Fibroblast of the aortic adventitia (primary cell): ENCODE measurements at places on chromosomes 1 and 21.

- DNase-seq = no peak
These were observed 5.5 kb downstream of the AIDA start for GRCh38 chr1:222706815-222707214.

GRCh38 chr1:167095368-167095767, 1.5 kb downstream of the STYXL2 start:
- DNase-seq = peak; percentile 34

- peak; percentile 24 for DNase-seq
These were observed 24.0 kb downstream of the HS2ST1 start for GRCh38 chr1:86938450-86938849.

GRCh38 chr1:170604889-170605288, 59.0 kb upstream of the PRRX1 start:
- DNase-seq = no peak

GRCh38 chr1:11479375-11479979, 522 bp downstream of the DISP3 start:
- no peak for DNase-seq

GRCh38 chr1:7410156-7410555, 360.9 kb upstream of the VAMP3 start:
- no peak for DNase-seq

DNA sequence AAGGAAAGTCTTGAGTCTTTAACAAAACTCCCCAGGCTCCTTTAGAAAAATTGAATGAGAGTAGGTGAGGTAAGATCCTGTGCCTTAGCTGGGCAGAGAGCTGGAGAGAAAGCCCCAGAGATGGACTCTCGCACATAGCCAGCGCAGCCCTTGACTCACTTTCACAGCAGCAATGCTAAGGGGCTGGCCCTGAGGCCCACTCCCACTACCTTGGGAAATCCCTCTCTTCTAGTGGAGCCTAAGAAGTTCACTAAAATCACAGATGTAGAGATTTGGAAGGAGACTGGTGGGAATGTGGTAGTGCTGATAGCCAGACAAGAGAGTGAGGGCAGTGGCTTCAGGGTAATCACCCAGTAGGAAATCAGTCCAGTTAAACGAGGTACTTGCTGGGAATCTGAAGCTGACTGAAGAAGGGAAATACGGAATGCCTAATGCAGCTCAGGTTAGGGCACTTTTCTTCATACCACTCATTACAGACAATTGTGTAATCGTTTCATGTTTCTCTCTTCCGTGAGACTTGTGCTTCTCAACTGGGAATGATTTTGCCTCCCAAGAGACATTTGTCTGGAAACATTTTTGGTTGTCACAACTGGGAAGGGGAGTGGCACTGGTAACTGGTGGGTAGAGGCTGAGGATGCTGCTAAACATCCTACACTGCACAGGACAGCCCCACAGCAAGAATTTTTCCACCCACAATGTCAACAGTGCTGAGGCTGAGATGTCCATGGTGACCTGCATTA, 42.4 kb upstream of the LRRC8C start:
- DNase-seq = no peak

DNA sequence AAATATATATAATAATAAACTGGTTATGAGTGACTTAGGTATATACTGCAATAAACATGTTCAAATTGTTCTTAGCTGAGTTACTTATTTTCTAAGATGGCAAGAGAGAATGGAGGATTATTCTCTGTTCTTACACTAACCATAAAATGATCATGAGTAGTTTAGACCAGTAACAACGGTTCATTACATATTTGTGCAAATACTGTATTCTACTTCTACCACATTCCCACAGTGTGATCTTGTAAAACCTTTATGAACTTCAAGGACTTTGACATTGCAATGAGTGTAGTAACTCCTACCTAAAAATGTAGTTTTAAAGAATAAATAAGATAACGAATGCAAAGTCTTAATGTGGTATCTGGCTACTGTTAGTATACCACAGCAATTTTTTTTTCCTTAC, 353.7 kb upstream of the NCAM2 start:
- no peak for DNase-seq

DNA sequence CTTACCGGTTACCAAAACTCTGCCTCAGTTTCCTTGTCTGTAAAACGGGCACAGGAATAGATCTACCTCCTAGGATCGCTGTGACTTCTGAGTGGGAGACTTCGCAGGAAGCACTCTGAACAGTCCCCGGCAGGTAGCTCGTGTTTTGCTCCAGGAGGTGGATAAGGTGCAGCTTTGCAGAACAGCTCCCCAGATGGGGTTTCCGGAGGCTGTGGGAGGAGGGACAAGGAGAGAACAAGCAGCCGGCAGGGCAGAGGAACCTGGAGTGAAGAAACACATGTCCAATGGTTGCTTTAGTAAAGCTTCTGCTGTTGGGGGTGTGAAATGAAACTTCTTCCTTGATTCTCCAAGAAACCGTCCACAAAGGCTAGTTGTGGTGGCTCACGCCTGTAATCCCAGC, 95.5 kb upstream of the TARDBP start:
- no peak for DNase-seq

GRCh38 chr1:75058424-75058823, 75.8 kb upstream of the LHX8 start:
- DNase-seq = no peak

- no peak for DNase-seq
These were observed 10.1 kb downstream of the C1orf174 start for GRCh38 chr1:3889936-3890335.

DNA sequence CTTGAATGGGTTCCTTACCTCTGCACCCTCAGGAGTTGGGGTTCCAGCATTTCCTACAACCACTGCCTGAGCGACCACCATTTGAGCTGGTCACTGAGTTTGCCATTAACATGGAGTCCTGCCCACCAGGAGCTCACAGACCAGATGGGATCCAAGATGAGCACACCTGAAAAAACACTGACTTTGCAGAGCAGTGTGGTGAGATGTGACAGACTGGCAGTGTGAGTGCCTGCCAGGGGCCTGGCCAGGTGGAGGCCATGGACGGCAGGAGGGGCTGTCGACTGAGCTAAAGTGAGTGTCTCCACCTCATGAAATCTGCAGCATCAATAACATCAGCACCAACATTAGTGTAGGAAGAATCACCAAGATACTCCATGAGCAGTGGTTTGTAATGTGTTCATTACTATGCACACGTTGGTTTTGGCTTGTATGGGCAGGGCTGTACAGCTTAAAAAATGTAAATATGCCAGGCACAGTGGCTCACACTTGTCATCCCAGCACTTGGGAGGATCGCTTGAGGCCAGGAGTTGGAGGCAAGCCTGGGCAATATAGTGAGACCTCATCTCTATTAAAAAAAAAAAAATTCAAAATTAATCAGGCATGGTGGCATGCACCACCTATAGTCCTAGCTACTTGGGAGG, 12.2 kb upstream of the MIXL1 start:
- no peak for DNase-seq

DNA sequence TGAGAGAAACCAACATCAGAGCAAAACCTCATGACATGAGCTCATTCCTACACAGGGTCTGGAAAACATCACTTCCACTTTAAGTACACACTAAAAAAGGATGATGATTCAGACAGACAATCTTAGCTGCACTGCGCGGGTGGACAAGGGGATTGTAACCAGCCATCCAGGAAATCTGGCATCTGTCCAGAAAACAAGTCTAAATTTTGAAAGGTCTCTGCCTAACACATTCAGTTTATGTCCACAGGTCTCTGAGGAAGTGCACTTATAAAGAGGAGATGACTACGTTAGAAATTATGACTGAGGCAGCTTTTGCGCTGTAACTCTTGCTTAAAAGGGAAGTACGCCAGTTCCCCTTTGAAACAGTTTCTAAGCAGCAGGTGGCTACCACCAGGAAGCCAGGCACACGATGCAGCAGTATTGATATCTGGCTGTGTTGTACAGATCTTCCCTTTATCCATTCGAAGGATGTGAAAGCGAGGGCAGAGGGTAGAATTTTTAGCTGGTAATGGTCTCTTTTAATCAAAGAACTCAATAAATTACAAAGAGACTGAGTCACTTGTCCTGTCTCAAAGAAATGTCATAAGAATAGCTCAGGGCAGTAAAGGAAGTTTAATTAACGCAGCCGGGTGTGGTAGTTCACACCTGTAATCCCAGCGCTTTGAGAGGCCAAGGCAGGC, 128.0 kb downstream of the SETD4 start:
- DNase-seq = peak; percentile 92

DNA sequence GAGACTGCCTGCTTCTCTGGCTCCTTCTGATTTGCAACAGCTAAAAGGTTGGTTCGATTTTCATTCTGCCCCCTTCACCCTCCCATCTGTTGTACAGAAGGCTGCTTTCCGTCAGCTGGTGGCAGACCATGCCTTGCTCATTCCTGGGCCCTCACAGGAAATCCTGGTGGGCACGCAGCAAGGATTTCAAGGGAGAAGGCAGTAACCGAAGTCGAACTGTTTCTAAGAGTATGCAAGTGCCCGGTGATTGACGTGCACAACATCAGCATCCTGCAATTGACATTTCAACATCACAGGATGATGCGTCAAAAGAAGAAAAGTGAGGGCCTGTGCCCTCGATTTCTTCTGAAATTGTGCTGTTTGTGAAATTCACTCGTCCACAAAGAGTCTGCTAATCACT, 83.8 kb downstream of the PLPP3 start:
- DNase-seq = no peak

- peak; percentile 21 for DNase-seq
These were observed 13.5 kb downstream of the FUCA1 start for GRCh38 chr1:23854568-23854967.

DNA sequence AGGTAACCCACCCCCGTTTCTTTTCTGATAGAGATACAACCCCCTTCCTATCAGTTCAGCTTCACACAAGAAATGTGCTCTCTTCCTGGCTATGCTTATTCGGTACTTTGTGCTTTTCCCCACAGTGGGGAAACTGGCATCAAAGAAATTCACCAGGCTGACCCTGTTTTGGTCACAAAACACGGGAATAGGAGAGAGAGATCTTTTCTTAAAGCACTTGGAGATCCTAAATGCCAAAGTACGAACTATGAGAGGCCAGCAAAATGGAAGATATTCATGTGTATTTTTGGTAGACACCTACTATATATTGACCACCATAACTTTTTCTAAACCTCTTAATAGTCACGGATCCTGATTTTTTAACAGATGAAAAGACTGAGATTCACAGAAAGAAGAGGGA, 30.0 kb downstream of the SLC30A10 start:
- no peak for DNase-seq

GRCh38 chr1:39642796-39643195, 3.4 kb upstream of the HEYL start:
- DNase-seq = no peak

- DNase-seq = no peak
These were observed 224.8 kb upstream of the KCNK2 start for GRCh38 chr1:214857716-214858115.

- DNase-seq = no peak
These were observed 19.2 kb upstream of the PKP1 start for GRCh38 chr1:201264072-201264471.

DNA sequence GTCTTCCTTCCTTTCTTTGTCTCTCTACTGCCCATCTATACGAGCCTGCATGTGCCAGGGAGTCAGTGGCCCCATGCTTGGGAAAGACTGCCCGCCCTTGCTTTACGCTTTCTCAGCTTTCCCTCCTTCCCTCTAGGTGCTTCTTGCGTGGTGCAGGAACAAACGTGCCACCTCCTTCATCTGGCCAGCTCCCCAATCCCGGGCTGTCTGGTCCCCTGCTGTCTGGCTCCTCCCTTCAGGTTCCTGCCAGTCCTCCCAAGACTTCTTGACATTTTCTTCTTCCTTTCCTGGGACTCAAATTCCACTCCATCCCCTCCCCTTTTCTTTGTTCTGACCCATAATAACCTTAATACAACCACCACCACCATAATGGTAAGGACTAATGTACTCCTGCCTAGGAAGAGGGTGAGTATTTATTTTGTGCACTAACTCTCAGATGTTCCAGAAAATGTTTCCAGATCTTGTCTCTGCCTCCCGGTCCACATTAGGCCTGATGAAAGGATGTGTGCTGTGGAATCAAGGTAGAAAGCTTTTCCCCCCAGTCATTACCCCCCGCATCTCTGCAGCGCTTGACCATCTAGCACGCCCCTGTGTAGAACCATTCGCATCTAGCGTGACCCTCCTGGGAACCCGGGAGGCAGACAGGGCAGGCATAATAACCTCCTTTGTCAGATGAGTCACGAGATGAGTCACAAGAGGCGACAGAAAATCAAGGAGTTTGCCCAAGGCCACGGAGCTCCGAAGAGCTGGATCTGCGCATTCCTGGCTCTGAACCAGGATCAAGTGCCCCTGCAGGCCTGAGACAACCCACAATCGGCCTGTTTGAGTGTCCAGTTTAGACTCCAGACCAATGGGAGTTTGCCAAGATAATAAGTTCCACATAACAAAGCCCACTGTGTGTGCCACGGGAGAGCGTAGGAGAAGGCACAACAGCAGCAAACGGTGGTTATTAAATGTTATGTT, 60.1 kb upstream of the NEK2 start:
- DNase-seq = peak; percentile 68

GRCh38 chr1:184915463-184916090, 58.7 kb downstream of the NIBAN1 start:
- peak; percentile 69 for DNase-seq

GRCh38 chr1:99851850-99852454, 1.8 kb downstream of the AGL start:
- peak; percentile 57 for DNase-seq

DNA sequence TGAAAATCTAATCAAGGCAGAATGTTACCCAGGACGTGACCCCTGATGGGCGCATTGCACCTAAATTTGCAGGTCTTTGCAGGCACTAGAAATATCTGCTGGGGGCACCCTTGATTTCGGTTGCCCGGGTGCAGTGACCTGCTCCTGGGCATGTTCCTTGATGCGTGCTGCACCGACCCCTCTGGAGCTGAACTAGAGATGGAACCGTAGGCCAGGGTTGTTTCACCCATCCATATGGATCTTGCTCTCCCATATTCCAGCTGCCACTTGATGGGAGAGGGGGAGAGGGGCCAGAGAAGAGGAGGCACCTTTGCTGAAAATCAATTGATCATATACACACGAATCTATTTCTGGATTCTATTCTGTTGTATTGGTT, 8.4 kb upstream of the COL18A1 start:
- DNase-seq = no peak

DNA sequence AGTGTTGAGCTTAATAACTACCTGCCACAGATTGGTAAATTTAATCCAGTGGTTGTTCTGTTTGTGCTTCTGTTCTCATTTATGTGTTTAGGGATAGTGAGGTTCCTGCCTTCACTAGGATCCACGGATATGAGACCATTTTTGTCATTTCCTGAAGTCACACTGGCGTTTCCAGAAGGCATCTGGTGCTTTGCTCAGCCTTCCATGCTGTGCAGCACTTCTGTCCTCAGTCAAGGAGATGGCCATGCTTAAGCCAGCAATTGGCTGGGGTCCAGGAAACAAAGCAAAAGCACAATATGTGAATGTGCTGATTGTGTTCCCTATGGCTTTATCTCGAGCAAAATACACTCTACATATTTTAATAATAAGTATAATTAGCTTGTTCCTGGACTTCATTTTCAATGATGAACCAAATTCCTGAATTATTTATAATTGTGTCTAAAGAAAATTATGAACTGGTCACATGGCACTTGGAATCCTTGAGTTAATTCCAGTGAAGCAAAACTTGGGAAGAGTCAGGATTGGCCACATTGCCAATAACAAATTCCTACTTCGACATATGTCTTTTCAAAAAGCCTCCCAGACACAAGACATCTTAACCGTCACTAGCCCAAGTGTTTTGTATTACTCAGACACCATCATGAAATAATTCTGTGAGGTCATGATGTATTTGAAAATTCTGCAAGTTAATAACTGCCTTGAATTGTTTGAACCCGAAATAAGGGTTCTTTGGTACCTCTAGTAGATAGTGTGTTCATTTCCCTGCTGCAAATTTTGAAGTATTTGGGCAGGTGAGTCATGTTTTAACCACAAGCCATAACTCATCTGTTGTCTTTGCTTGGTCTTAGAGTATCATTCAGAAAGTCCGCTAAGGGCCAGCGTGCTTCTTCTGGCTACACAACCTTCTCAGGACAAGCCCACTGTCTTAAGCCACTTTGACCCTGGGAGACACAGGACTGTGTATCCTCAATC, 412.4 kb downstream of the DISC1 start:
- no peak for DNase-seq
